ENCODE measurements at places on chromosomes 3 and 15. TPM values are rescaled to one million over a fixed set of nuclear protein-coding genes. Genes with fewer than 3 reads are reported as not detected.

Gene PIERCE2
- total RNA-seq, result 0.87 TPM

Gene FXR1
- 143 TPM for total RNA-seq

Gene ARNT2
- 0.22 TPM for total RNA-seq

Gene FYCO1
- total RNA-seq, result 11.5 TPM

Gene TM6SF1
- total RNA-seq, result 30.9 TPM

Gene FRMD4B
- 36.6 TPM for total RNA-seq

Gene SYNPR
- total RNA-seq, result not detected

Gene SERINC4
- total RNA-seq, result not detected

Gene ST8SIA2
- 0.20 TPM for total RNA-seq

Gene HRH1
- total RNA-seq, result 5.4 TPM

Gene TRH
- total RNA-seq, result not detected

Gene CHRFAM7A
- total RNA-seq, result 0.60 TPM

Gene SLCO3A1
- total RNA-seq, result 0.20 TPM

Gene MNS1
- 0.20 TPM for total RNA-seq

Gene TF
- not detected for total RNA-seq

Data from lung microvascular endothelial cell (primary cell).